ENCODE measurements at places on chromosomes 6 and 20.

DNA sequence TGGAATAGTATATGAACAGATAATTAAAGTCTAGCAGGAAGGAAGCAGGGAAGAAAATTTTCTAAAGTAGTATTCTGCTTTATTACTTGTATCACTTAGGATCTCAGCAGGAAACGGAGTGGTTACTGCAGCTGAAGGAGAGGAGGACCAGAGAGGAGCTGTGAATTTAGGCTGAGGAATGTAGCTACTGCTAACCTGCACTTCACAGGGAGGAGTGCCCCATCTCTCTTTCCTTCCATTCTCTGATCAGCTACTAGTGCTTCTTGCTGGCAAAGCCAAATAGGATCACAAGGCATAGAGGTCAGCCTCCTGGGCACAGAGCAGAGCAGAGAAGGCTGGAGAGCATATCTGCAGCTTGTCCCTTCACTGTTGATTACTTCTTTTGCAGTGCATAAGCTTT lies 205.3 kb upstream of the ASCC3 start:
- no peak for DNase-seq

DNA sequence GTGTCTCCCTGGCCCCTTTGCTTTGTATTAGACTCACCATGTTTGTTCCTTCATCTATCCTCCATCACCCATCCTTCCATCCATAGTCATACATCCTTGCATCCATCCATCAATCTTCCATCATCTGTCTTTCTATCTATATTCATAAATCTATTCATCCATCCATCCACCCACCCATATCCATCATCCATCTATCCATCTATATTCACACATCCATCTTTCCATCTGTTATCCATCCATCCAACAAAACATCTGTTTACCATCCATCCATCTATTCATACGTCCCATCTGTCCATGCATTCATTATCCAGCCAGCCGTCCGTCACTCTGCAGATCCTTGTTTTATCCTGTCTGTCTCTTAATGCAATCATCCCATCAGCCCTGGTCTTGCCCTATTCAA lies 10.6 kb downstream of the DDR1 start:
- no peak for DNase-seq

DNA sequence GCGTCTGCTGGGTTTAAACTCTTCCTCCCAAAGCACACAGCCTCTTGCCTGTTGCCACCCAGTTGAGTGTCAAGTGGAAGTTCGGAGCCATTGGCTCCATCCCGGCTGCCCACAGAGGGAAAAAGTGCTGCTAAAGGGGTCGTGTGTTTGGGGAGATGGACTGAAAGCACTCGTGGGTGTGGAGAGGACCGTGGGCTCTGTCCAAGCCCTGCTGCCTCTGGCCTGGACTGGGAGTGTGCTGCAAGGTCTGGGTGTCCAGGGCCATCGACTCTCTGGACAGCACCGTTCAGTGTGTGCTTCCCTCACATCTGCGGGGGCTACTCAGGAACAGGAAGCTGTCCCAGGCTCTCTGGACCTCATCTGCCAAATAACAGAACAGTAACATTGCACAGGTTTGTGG lies 269.3 kb downstream of the DLL1 start:
- DNase-seq: no peak

DNA sequence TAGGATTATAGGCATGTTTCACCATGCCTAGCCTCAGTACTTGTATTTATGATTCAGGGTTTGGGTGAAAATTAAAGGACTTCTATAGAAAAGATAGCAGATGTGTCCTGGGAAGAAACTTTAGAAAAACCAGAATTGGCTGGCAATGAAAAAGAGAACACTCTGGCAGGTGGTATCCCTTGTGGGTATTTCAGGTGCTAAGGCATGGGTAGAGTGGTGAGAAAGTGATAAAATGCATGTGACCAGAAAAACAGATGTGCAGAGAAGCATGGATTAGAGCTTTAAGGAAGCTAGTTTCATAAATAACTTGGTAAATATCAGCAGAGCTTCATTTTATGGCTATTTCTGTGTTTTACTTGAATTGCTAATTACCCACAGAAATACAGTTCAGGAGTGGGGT lies 622.2 kb downstream of the DOK5 start:
- no peak for DNase-seq

GRCh38 chr6:82397962-82398692 lies 34.5 kb downstream of the TPBG start:
- no peak for DNase-seq

DNA sequence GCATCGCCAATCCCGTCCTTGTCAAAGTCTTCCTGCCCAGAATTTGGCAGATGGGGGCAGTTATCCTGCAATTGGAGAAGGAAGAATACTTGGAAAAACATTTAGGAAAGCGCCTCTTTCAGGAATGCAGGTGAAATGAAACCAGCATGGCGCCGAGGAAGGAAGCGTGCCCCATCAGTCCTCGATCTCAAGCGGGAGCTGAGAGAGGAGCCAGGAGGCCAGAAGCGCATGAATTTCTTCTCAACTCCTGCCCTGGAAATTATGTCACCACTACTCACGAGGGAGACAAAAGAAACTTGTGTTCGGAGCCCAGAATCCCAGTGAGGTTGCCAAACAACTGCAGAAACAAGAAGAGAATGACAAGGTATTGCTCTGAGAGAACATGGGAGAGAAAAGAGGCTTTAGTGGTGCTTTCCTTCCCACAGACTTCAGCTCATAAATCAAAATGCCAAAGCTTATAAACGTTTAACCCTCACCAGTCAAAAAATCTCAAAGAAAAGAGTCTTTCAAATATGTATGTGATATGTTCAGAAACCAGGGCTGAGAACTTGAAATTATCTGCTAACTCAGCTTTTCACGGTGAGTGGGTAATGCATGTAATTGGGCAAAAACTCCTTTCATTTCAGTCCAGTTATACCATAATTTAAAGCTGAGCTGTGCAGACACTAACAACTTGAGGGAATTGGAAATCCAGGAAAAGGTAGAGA lies 23.9 kb downstream of the THBS2 start:
- no peak for DNase-seq

GRCh38 chr20:37260923-37261322 lies 691 bp downstream of the GHRH start:
- DNase-seq: no peak

DNA sequence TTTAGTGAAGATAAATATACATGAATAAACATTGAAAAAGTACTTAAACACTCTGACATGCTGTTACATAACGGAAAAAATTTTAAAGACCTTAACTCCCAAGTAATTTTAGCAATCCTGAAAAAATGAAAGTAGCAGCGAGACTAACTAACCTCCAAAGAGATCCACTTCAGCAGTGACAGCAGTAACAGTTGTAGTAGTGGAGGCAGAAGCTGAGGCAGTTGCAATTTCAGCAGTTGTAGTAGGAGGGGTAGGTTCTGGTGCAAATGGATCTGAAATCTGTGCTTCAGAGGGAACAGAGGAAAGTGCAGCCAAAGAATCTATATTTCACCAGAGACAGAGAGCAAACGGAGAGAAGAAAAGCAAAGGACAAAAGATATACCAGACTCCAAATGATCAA lies 88.8 kb downstream of the PRSS35 start:
- no peak for DNase-seq

DNA sequence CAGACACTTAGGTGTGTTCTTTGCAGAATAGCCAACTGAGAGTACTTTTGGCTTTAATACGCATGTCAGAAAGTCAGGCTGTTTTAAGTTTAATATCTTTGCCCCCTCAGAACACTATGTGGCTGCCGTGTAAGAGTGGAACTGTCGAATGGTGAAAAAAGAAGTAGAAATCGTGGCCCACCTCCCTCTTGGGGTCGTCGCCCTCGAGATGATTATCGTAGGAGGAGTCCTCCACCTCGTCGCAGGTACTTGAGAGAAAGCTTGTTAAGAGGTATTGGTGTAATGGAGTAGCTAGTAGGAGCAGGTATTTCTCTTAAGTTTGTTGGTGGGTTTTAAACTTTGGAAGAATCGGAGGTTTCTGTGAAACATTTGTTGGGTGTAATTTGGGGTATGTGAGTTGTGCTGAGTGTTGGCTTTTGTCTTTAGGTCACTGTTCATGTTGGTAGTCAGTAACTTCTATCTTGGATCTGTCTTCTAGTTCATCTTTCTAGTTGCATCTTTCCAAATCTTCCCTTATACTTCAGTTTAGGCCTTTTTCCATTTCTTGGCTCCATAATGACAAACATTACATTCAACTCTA lies 4.7 kb downstream of the SRSF3 start:
- no peak for DNase-seq

DNA sequence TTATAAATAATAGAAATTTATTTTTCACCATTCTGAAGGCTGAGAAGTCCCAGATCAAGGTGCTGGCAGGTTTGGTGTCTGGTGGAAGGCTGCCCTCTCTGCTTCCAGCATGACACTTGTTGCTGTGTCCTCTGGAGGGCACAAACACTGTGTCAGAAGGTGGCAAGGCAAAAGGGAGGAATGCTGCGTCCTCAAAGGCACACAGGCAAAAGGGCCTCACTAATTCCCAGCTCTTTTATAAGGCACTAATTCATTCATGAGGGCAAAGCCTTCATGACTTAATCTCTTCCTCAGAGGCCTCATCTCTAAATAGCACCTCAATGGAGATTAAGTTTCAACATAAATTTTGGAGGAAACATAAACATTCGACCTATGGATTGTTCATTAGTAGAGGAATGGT lies 209.5 kb upstream of the SMLR1 start:
- no peak for DNase-seq

DNA sequence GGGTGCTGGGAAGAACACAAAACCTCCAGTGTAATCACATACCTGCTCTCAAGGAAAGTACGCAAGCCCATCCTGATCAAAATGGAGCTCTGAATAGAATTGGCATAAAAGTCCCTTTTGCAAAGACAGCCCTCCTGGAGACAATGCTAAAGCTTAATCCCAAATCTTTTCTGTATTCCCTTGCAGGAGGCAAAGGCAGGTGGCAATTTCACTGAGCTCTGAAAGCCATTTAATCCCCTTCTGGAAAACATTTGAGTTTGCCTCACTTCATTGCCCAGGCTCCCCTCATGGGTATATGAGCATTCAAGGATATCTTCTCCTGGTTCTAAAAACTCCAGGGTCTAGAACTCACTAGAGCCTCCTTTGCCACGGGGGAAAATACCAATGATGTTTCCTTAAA lies 310.2 kb upstream of the CNR1 start:
- no peak for DNase-seq

- DNase-seq: no peak
Measured at GRCh38 chr6:1144842-1145767, 166.8 kb upstream of the FOXQ1 start.

DNA sequence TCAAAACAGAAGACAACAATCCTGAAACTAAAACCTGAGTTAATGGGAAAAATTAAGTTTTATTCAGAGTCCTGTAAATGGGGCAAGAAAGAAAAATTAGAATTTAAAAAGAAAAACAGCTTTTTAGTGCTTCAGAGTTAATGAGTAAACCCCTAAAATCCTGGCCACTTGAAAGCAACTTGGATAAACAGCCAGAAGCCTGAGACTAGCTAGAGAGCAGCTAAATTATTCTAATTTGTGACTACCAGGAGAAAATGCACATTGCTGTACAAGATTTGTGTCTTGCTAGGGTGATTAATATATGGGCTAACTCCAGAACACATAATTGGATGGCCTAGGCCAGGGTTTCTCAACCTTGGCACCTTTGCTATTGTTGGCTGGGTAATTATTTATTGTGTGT lies 62.4 kb upstream of the ARG1 start:
- DNase-seq: no peak

- DNase-seq: no peak
Measured at GRCh38 chr20:53826597-53827291, 233.1 kb upstream of the ZNF217 start.

DNA sequence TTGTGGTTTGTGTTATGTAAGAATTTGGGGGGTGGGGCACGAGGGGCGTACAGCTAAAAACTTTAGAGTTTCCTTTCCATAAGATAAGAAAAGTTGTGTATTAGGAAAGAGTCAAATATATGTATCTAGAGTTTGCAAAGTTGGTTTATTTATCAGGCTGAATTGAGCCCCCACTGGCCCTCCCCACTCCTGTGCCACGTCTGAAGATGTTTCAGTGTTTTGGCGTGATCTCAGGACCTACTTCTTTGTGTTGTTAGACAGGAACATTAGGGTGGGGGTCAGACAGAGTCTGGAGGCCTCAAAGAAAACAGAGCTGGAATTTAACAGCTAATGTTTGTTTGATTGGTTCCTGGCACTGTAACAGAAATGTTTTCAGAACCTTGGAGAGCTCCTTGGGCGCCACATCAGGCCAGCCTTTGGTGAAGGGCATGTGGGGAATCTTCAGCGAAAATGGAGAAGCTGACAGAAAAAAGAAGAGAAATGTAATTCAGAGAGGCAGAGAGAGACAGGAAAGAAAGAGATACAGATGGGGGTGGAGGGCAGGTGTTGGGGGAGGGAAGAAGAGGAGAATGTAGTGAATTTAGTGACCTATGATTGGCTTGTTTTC lies 674 bp downstream of the NRSN1 start:
- DNase-seq: no peak

- DNase-seq: no peak
Measured at GRCh38 chr6:84853901-84854300, 89.5 kb upstream of the TBX18 start.

- no peak for DNase-seq
Measured at GRCh38 chr6:86682297-86682696, 255.0 kb upstream of the HTR1E start.

DNA sequence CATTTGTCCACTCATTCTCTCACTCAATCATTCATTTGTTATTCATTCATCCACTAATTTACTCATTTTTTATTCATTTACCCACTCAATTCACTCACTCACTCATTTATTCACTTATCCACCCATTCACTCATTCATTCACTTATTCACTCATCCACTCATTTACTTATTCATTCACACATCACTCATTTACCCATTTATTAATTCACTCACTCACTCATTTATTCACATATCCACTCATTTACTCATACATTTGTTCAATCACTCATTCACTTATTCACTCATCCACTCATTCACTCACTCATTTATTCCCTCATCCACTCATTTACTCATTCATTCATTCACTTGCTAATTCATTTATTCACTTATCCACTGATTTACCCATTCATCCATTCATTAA lies 129.1 kb downstream of the TTLL2 start:
- DNase-seq: no peak

GRCh38 chr6:41331401-41332150 lies 3.8 kb upstream of the NCR2 start:
- no peak for DNase-seq

- DNase-seq: no peak
Measured at GRCh38 chr6:110547266-110547964, 71.0 kb upstream of the SLC22A16 start.

- no peak for DNase-seq
Measured at GRCh38 chr6:64712606-64713005, 994.4 kb downstream of the EYS start.

DNA sequence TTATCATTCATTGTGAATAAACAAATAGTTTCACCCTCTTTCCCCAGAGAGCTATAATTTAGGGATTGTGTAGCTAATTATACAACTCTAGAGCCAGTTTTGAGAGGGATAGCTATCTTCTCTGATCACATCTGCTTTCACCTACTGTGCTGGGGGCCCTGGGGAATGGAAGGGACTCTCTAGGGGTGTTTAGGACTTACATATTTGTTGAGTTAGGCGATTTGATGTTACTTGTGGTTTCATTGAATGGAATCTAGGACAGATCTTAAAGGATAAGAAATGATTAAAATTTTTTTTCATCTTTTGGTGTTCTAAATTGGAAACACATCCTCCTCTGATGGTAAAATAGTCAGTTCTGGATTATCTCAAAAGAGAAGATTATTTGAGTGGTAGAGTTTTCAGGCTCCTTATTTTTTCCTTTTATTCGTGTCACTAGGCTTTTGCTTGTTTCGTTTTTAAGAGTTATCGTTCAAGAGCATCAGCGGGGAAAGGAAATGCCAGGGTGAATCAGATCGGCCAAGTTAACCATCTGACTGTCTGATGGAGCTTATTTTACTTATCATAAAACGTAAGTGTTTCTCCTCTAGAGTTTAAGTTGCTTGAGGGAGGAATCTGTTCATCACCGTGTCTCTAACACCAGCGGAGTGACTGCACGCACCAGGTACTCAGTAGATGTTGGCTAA lies 236.7 kb downstream of the FARS2 start:
- DNase-seq: no peak
